IPS DF 6.9 (cell line): ENCODE measurements at places on chromosomes 6 and 20.

- no peak for DNase-seq
Observed at GRCh38 chr20:41061155-41061554, 32.5 kb downstream of the TOP1 start.

DNA sequence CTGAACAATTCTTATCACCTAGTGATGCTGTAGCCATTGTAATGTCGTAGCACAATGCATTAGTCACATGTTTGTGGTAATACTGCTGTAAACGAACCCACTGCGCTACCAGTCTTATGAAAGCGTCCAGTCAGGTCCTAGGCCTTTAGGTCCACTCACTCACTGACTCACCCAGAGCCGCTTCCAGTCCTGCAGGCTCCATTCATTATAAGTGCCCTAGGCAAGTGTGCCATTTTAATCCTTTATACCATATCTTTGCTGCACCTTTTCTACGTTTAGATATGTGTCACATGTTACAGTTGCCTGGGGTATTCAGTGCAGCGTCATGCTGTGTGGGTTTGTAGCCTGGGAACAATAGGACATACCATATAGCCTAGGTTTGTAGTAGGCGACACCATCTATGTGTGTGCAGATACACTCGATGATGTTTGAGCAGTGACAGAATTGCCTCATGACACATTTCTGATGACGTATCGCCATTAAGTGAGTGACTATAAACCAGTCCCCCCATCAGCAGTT lies 15.4 kb downstream of the IGF2R start:
- no peak for DNase-seq

- DNase-seq = no peak
Observed at GRCh38 chr20:44582311-44583025, at the start of gene PKIG. Gene PKIG, plus strand, starts transcription at chr20:44582579. Its CDS starts 31,978 bp downstream, at chr20:44614557.

GRCh38 chr6:89260310-89260709 lies 43.2 kb upstream of the GABRR1 start:
- DNase-seq = no peak

GRCh38 chr6:137006056-137006455 lies 38.7 kb downstream of the IL20RA start:
- no peak for DNase-seq

DNA sequence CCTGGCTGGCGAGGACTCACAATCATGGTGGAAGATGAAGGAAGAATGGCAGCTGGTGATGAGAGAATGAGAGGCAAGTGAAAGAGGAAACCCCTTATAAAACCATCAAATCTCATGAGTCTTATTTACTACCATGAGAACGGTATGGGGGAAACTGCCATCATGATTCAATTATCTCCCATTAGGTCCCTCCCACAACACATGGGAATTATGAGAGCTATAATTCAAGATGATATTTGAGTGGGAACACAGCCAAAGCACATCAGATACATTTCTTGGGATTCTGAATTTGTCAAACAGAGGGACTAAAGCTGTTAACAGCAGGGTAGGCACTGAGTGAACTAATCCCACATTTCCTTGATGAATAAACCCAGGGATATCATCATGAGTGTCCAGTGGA lies 116.2 kb upstream of the PLCB4 start:
- DNase-seq = no peak
